ENCODE measurements at places on chromosomes 2 and 18.

GRCh38 chr2:220051716-220052115 lies 424.3 kb downstream of the SLC4A3 start:
- no peak for DNase-seq

DNA sequence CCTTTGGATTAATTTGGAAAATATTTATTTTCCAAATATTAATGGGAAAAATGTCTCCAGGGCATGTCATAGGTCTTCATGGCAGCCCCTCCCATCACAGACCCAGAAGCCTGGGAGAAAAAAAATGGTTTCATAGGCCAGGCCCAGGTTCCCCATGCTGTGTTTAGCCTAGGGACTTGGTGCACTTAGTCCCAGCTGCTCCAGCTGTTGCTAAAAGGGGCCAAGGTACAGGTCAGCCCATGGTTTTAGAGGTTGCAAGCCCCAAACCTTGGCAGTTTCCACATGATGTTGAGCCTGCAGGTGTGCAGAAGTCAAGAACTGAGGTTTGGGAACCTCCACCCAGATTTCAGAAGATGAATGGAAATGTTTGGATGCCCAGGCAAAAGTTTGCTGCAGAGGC lies 309.6 kb downstream of the SOCS6 start:
- no peak for DNase-seq

DNA sequence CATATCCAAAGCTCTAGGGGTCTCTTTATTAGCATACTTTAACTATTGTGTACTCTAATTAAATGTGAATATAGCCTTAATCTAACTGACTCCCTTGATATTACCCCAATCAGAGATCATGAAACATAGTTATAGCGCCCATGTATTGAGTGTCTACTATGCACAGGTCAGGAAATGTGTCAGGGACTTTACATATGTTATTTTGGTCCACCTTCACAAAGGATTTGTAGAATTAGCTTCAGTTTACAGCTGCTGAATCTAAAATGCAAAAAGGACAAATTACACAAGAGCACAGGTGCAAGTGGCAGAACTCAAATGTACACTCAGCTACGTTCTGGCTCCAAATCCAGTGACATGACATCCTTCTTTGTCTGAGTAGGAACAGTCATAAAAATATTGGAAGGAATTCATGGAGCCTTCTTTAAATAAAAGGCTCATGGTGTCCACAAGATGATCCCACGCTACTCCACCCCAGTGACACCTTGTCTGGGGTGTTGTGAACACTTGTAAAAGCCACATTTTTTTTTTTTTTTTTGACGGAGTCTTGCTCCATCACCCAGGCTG lies 38.7 kb upstream of the ATL2 start:
- no peak for DNase-seq

GRCh38 chr18:43077510-43078308 lies 37.8 kb downstream of the RIT2 start:
- no peak for DNase-seq

GRCh38 chr2:72936660-72937355 lies 19.5 kb downstream of the EMX1 start:
- no peak for DNase-seq

DNA sequence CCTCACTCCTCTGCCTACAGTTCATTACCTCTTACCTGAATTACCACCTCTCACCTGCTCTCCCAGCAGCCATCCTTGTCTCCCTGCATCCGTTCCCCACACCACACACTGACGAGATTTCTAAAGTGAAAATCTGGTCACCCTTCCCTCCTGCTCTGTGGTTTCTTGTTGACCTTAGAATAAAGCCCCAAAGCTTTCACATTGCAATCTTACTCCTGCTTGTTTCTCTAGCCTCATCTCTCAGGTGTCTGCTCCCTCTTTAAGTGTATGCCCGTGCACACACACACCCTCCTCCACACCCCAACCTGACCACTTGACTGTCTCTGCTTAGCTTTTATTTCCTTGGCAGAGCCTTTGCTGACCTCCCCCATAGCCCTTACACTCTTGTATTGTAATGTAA lies 122.0 kb upstream of the SKOR2 start:
- no peak for DNase-seq

- DNase-seq, result no peak
Observed at GRCh38 chr18:54030434-54030833, 194.0 kb downstream of the MBD2 start.

DNA sequence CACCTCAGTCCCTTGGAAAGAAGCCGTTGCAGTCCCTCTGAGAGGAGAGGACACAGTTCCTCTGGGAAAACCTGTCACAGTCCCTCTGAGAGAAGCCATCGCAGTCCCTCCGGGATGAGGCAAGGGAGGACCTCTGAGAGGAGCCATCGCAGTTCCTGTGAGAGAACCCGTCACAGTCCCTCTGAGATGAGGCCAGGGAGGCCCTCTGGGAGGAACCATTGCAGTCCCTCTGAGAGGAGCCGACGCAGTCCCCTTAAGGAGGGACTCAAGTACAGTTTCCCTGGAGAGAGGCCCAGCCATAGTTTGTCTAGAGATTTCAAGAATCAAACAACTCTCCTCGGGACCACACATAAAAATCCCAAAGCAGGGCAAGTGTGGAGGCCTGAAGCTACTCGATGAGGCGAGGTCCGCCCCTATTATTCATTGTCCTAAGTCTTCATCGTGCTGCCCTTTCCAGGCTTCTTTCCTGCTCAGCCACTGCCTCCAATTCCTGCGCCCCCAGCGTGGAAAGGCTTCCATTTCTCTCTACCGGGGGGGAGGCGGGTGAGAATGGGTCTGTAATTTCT lies 630 bp upstream of the ZNF512 start:
- peak; percentile 7 for DNase-seq

DNA sequence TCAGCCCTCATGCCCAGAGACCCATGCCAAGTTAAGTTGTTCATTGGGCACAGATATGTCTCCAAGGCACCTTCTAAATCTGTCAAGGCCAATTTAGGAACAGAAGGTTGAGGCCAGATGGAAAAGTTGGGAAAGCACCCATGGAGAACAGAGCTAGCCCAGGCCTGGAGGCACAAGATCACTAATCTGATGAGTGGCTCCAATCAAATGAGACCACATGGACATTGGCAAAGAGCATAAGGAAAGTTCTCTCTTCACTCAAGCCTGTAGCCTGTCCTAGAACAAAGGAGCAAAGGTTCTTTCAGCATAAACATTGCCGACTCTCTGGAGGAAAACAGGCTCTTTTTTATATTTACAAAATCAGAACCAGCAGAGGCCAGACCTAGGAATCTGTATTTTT lies 154.8 kb downstream of the RNF152 start:
- no peak for DNase-seq

DNA sequence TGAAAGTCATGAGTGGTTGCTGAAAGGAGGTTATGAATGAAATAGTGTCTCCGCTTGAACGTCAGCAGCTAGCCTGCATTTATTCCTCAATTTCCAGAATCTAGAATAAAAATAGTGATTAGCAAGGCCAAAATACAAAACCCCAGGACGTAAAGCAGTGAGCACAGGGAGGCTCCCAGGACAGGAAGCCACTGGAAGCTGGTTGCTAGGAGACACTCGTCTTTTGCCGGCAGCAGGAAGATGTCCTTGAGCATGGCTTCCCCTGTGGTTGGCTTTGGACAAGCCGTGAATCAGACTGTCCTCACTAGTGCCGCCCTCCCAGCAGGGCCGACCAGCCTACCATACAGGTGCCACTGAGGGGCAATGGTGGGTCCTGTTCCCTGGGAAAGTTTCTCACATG lies 374.4 kb downstream of the MTX2 start:
- no peak for DNase-seq

GRCh38 chr2:219442256-219443015 lies 7.8 kb downstream of the SPEG start:
- DNase-seq, result no peak

GRCh38 chr2:19806131-19806530 lies 95.7 kb downstream of the TTC32 start:
- no peak for DNase-seq

- DNase-seq, result no peak
Observed at GRCh38 chr2:53985646-53986045, 14.9 kb upstream of the PSME4 start.

DNA sequence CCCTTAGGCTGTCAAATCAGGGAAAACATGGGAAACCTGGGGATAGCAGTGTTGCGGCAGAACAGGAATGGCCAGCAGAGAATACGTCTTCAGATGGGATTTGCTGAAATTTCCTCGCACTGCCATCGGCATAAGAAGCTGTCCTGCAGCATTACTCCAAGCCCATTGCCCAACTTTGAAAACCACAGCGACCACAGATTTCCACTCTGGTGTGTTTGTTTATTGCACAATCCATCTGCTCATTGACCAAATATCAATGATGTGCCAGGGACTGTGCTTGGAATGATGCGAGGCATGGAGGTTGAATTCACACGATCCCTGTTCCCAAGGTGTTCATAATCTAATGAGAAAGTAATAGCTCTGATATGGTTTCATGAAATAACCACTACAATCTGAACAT lies 383.3 kb upstream of the MYT1L start:
- DNase-seq, result no peak

DNA sequence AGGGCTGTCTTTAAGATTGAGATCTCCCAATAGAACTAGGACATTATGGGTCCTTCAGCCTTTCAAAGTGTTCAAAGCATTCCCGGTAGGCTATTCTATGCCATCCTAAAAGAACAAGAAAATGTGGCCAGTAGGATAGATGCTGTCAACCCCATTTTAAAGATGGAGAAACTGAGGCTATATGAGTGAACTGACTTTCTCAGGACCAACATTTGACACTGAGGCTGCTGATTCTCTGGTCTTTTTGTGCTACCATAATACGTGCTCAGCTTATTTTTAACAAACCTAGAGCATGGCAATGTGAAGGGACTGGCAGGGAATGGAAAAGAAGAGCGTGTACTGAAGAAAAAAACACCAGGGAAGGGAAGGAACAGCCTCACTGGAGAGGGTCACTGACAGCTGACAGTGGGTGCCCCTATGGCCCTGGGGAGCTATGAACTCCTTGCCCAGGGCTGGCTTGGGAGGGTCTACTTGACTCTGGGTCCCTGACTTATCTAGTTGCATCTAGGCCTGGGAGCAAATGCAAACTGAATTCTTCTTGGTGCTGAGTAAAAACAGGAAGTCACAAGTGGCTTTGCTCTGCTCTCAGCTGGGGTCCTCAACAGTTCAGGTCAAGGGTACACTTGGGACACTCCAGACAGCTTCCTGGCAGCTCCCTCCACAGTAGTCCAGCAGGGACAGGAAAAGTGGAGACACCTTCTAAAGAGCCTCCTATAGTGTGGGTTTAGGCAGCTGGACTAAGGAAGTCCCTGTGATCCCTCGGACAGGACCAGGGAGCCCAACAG lies 2.3 kb downstream of the CYRIA start:
- DNase-seq, result no peak

DNA sequence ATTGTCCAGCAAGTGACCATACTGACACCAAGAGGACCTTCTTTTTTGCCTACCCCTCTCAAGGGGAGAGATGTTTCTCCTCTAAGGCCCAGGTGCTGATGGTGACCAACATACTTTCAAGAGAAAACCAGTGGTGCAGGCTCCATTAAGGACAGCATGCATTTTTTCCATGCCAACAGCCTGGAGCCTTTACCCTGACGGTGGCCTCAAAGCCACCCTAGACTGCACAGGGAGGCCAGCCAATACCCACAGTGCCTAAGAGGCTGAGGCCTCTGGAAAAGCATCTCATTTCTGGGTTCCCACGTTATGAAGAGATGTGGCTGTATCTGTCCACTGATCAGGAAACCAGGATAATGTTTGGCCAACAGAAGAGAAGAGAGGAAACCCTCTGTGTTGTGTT lies 19.3 kb downstream of the SPRED2 start:
- no peak for DNase-seq

DNA sequence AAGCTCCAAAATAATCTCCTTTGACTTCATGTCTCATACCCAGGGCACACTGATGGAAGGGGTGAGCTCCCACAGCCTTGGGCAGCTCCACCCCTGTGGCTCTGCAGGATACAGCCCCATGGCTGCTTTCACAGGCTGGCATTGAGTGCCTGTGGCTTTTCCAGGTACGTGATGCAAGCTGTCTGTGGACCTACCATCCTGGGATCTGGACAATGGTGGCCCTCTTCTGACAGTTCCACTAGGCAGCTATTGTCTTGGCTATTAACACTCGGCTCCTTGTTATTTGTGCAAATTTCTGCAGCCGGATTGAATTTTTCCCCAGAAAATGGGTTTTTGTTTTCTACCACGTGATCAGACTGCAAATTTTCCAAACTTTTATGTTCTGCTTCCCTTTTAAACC lies 634.2 kb downstream of the TSN start:
- no peak for DNase-seq

DNA sequence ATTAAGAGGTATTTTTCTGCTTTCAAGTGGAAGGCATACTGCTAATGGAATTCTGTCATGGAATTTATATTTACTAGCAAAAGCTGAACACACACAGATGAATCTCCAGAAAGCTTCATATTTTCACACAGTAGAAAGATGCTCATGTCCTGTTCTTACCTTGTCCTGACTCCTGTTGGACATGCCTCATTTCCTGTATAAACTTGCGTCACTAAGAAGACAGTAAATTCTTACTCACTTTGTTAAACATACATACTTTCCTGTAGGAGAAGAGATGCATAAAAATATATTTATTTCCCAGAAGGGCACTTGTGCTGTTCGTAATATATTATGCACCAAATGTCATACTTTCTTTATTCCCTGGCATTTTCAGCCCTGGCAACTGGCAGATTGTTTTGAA lies 238.3 kb upstream of the RASGRP3 start:
- DNase-seq, result no peak

DNA sequence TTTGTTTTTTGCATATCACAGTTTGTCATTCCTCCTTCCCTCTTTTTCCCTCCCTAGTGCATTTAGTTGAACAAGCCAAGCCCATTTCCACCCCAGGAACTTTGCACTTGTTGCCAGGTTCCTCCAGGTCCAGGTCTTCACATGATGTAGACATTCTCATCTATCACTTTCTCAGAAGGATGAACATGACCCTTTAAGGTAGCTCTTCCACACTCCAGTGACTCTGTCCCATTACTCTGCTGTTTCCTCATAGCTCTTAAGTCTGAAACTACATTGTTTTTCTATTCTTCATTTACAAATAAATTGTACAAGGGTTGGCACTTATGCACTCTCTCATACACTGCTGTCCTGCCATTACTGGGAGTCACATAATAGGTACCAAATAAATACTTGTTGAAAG lies 6.1 kb downstream of the KYNU start:
- no peak for DNase-seq

DNA sequence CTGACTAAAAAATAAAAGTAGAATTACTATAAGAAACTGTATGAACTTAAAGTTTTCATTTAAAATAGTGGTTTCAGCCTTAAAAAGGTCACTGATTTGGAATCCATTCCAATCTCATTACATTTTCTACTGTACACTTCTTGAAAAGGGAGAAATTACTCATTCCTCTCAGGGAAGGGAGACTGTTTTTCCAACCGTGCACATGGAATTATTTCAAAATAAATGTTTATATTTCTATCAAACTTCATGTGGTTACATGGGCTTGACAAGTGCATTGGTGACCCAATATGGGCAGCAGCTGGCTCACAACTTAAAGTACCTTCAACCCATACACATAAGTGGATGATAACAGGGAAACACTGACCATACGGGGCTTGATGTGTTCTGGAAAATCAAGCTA lies 324.5 kb upstream of the THUMPD2 start:
- DNase-seq, result no peak

DNA sequence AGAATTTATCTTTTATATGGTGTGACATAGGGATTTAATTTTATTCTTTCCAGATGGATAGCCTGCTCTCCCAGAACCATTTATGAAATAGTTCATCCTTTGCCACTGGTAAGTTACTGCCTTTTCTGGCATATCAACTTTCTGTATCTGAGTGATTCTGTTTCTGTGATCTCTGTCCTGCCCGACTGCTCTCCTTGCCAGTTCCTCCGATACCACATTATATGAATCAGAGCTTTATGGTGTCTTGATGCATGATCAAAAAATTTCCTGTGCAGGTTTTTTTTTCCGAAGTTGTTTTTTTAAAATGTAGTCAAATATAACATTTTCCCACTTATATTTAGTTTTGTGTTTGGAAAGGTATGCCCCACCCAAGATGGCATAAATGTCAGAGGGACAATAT lies 242.5 kb downstream of the CYP26B1 start:
- no peak for DNase-seq
